Cardiac muscle cell (in vitro differentiated cells and primary cell): ENCODE measurements at places on chromosomes 2 and 18. TPM values are rescaled to one million over a fixed set of nuclear protein-coding genes. Genes with fewer than 3 reads are reported as not detected.

- no peak for DNase-seq
Measured at GRCh38 chr2:148161909-148162435, 141.1 kb downstream of the MBD5 start.

GRCh38 chr18:55031576-55031975 lies 72.3 kb upstream of the CCDC68 start:
- no peak for DNase-seq

PID1 gene
- 0.42 and 1.6 TPM in 2 replicates for total RNA-seq

SGPP2 gene
- total RNA-seq: 24.6 and 44.6 TPM in 2 replicates

DNA sequence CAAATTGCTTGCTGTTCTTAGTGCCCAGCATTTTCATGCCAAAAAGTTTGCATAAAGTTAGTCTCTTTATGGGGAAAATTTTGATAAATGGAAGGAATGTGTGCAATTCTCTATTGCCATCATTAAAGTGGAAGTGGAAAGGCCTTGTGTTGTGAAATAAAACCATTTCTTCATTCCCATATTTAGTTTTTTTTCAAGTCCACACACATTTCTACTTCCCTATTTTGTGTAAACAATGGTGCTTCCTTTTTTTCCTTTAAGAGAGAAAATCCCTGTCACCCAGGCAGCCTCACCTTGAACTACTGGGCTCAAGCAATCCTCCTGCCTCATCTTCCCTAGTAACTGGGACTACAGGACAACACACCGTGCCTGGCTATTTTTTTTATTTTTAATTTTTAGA lies 42.3 kb upstream of the NCOA1 start:
- no peak for DNase-seq

DNA sequence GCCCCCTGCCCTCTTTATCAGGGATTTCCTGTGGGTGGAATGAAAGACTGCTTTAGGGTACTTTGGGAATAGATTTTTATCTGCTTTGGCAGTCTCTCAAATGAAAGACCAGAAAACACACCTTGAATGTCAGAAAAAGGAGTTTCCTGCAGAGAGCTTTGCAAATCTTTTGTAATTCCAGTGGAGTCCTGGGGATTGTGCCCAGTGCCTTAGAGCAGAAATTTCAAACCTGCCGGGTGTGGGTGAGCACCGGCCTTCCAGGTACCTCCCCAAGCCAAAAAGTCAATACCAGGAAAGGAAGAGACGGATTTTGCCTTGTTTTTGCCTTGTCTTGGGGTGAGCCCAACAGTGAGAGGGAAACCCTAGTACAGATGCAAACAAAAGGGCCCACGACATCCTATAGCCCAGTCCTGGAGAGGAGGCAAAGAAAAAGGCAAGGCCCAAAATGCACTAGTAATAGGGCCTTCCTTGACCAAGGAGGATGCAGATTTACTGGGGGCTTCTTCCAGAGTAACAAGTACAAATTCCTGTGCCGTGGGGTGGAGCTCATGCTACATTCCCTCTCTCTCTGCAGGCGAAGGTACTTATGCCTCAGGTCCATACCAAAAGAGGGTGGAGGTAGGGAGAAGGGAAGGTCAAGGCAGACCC lies 36.4 kb downstream of the FOXI3 start:
- no peak for DNase-seq
